Mucosa of gallbladder (tissue), 1 donor: ENCODE measurements at places on chromosomes 11 and 22. TPM values are rescaled to one million over a fixed set of nuclear protein-coding genes. Genes with fewer than 3 reads are reported as not detected.

The BRSK2 gene
- total RNA-seq, result 3.3 TPM

The DGAT2 gene
- 5.8 TPM for total RNA-seq

DNA sequence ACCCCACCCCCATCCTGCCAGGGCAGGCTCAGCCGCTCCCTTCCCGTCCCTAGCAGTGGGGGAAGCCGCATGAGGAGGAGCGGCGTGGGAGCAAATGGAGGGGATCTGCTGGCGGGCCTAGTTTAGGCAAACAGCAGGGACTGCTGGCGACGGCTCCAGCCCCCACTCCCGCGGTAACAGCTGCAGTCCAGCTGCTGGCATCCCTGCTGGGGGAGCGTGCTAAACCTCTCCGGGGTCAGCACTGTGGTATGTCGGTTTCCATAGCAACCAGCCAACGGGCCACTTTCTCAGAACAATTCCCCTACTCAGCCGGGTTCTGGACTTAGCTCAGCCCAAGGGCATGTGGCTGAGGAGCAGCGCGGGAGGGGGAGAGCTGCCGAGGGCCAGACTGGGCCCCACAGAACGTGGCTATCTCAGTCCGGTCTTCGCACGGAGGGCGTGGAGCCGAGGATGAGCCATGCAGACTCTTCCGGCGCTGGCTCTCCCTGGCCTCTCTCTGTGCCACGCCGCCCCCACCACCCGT is 98.8 kb downstream of the PKNOX2 start:
- peak; percentile 71 for DNase-seq

DNA sequence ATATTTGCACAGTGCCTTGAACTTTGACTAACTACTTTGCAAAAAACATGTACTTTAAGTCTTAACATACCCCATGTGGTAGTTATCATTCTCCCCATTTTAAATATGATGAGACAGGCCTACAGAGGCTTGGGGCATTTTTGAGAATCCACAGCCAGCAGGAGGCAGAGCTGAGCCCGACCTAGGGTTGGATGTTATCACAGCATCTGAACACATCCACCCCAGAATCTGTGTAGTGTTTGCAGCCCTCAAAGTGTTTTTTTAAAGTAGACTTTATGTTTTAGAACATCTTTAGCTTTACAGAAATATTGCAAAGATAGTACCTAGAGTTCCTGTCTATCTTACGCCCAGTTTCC is 17.6 kb downstream of the OTOG start:
- DNase-seq, result no peak

GRCh38 chr22:21858025-21858764 is 9.2 kb downstream of the MAPK1 start:
- DNase-seq, result no peak

DNA sequence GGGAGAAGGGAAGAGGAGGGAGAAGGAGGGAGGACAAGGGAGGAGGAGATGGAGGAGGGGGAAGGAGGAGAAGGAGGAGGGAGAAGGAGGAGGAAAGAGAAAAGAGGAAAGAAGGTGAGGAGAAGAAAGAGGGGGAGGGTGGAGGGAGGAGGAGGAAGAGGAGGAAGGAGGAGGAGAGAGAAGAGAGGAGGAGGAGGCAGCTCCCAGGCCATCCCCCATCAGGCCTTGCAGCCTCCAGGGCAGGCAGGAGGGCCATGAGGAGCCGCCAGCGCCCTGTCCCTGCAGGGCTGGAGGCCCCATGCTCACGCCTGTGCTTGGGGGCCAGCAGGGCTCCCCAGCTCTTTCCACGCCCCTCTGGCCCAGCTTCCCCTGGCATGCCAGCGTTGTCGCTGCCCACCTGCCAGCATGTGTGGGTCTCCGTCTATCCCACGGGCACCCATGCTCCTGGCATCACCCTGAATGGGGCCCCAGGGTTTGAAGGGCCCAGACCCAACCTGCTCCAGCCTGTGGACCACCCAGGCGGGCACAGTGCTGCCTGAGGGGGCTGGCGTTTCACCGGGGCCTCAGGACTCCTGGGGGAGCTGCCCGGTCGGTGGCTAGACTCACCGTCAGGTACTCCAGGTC is 5.2 kb downstream of the TSPAN32 start:
- DNase-seq, result no peak

GRCh38 chr11:28529046-28529445 is 420.9 kb downstream of the METTL15 start:
- no peak for DNase-seq

GRCh38 chr11:14018441-14018840 is 55.9 kb downstream of the SPON1 start:
- DNase-seq, result no peak

GRCh38 chr11:66183494-66184048 is 84.9 kb upstream of the RAB1B start:
- DNase-seq, result no peak

DNA sequence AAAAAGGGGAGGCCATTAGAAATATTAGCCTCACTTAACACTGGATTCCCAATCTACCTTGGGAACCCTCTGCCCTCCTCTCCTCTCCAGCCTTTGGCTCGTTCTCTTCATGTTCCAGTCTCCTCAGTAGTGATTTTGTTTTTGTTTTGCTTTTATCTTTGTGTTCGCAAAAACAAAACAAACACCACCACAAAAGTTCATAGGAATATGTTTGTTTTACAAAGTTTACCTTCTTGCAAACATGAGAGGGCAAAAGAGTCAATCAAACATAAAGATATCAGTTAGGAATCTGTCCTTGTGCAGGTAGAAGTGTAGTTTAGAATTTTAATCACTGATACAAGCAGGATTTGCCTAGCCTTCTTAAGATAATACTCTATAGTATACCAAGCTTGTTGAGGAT is 179.7 kb upstream of the GUCY1A2 start:
- no peak for DNase-seq

DNA sequence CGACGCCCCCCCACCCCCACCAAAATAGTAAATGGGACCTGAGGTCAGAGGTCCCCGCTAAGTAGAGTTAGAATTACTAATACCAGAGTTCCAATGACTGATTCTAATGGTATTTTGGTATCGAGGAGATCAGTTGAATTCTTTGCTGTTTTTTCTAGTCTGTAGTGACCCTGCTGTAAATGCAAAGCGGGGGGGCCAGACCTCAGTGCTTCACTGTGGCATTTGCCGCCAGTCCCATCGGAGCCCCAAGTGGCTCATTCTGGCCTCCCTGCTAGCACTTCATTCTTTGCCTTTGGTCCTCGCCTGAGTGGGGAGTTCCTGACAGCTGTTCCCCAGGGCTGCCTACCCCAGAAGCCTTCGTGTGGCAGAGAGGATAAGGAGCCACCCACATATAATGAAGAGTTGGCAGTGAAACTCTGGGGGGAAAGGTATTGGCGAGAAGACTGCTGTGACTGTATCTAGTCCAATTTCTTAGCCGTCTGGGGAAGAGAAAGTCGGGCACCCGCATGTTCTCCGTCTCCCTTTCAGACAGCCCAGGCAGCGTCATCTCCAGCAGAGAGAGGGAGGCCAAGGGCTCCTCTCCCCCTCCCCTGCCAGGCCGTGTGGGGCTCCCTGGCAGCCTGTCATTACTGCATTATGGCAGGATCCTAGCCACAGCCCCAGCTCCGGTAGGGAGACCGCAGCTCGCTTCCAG is 19.4 kb upstream of the CABP7 start:
- no peak for DNase-seq

DNA sequence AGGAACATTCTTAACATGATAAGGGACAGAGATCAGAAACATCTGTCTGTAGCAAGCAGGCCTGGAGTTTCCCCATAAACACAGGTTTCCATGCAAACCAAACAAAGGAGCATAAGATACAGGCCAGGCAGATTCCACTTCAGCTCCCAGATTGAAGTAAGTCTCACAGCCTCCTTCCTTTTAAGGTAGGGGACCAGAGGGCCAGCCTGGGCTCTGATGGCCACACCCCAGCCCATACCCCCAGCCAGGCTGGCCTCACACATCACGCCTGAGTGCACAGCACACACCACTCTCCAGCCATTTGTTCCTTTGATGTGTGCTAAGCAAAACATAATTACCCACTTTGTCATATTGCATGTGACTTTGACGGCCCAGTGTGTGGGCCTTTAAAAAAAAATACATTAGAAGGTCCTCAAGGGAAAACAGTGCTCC is 518.7 kb downstream of the NTM start:
- DNase-seq, result no peak

DNA sequence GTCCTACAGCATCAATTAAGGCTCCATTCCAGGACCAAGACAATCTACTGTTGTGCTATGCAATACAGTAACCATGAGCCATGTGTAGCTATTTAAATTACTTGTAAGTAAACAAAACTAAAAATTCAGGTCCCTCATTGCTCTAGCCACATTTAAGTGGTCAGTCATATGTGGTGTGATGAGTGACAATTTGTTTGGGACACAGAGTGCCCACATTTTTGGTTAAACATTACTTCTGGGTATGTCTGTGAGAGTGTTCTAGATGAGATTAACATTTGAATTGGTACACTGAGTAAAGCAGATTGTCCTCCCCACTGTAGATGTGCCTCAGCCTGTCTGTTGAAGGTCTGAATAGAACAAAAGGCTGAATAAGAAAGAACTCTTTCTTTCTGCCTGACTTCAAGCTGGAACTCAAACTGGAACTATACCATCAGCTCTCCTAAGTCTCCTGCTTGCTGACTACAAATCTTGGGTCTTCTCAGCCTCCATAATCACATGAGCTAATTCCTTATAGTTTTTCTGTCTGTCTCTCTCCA is 15.8 kb downstream of the KBTBD3 start:
- no peak for DNase-seq

DNA sequence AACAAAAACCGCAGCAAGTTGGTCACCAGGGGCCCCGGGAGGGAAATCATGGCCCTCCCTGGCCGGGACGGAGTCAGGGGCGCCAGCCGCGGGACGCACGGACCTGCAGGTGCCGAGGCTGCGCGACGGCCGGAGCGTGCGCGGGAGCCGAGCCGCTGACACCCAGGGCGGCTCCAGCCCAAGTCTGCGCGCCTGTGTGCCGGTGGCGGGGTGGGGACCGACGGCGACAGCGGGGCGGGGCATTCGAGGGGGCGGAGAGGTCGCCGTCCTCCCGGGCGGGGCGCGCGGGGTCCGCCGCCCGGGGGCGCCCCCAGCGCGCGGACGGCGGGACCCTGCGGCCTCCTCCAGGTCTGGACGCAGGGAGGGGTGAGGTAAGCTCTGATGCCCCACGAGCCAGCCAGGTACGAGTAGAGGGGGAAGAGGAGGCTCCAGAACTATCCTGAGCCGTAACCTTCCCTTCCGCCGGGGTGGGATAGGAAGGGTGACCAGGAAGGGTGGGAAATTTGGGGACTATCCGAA is at the start of gene ESAM:
ESAM (minus strand) TSS at position 186 of the 519 bp plus-strand sequence; CDS start at position 50, 136 bp downstream.
- DNase-seq, result no peak

DNA sequence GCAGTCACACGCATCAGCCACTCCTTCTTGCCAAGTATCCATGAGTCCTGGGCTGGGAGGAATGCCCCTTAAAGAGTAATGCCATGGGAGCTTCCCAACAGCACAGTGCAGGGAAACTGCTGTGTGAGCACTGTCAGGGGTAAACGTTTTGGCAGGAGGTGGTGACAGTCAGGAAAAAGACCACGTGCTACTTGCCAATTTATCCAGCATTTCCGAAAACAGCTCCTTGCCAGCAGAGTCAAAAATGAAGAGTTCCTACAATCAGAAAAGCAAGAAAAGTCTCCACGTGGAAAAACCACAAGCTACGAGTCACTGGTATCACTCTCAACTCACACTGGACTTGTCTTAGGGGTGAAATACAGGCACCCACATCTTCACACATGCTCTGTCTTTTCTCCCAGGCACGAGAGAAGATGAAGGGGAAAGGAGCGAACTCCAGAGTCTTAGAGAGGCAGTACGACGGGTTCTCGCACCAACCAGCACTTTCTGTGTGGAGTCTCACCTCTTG is 9.9 kb downstream of the IFT27 start:
- DNase-seq, result no peak

DNA sequence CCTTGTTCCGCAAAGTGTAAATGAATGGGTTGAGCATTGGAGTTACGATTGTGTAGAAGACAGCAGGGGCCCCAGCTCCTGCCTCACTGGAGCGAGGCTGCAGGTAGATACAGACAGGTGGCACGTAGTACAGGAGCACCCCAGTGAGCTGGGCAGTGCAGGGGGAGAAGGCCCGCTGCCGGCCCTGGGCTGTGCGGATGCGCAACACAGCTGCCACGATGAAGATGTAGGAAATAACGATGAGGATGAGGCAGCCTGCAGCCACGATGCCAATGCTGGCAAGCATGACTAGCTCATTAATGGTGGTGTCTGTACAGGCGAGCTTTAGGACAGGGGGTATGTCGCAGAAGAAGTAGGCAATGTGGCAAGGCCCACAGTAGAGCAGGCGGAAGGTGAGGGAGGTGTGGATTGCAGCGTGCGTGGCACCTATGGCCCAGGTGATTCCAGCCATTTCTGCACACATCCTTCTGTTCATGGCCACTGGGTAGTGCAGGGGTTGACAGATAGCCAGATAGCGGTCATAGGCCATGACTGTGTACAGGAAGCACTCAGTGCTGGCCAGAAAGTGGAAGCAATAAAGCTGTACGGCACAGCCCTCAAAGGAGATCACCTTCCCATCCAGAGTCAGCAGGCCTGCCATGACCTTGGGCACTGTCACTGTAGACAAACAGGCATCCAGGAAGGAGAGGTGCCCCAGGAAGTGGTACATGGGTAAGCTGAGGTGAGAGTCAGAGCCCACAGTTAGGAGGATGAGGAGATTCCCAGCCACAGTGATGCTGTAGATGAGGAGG is 616 bp downstream of the OR10S1 start:
- no peak for DNase-seq

- no peak for DNase-seq
These were observed 12.1 kb downstream of the CCDC81 start for GRCh38 chr11:86386746-86387145.

GRCh38 chr11:95378111-95378510 is 147.1 kb upstream of the SESN3 start:
- DNase-seq, result no peak

GRCh38 chr11:96554236-96554820 is 164.5 kb downstream of the JRKL start:
- no peak for DNase-seq

DNA sequence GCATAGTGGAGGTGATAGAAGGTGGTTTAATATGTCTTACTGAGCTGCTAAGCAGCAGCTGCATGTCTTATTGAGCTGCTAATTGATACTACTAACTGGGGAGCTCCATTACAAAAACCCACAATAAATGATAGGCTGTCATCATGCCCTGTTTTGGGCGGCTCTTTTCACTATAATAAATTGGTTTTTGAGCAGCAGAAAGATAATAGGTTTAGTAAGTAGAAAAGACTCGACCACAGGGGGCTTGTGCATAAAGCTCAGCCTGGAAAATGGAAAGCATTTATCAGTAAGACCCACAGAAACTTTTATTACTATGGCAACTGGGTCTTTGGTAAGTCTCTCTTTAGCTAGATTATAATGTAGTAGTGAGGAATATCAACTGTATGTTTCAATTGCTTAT is 117.6 kb downstream of the LDLRAD3 start:
- DNase-seq, result no peak

GRCh38 chr11:16977136-16977993 is 36.8 kb downstream of the PLEKHA7 start:
- DNase-seq, result no peak
